Type B pancreatic cell (in vitro differentiated cells): ENCODE measurements at places on chromosomes 3 and 15.

DNA sequence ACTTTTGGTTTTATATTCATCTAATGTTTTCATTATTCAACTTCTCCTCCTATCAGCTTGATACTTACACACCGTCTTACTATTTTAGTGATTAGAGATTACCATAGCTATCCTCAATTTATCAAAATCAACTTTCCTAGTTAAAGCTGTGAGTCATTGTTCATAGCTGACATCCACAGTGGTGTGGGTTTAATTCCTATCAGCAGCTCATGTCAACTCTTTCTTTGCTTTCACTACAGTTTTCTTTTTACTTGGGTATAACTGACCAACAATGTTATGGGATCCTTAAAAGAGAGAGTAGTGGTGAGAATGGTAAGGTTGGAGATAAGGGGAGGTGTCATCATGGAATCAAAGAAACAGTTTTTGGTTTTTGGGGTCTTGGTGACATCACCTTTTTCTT, 112.7 kb downstream of the NFKBIZ start:
- DNase-seq = no peak

GRCh38 chr3:114872050-114872449, 275.0 kb downstream of the ZBTB20 start:
- no peak for DNase-seq

- no peak for DNase-seq
Observed at GRCh38 chr15:26971271-26972018, 464 bp downstream of the GABRG3 start.

- DNase-seq = no peak
Observed at GRCh38 chr3:121883507-121883906, 10.7 kb upstream of the SLC15A2 start.

- DNase-seq = no peak
Observed at GRCh38 chr15:69813881-69814280, 283.8 kb downstream of the TLE3 start.
